Omental fat pad (tissue), 4 donors: ENCODE measurements at places on chromosomes 1 and 21.

DNA sequence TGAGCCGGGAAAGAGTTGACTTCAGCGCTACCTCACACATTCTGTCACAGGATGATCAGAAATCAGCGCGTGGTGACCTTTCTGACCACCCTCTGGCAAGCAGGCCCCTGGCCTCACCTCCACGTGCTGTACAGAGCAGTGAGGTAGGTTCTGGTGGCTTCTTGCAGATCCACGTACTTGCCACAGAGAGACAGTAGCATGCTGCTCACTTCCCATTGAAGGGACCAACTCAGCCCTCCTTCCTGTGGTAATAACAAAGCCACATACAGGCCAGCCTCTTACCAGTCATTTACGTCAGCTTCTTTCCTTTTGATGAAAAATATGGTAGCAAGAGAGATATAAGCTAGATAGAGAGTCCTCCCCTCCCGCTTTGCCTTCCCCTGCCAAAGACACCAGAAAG, 200.7 kb downstream of the CHRM3 start:
- no peak for DNase-seq

GRCh38 chr1:60864722-60865121, 217.6 kb upstream of the NFIA start:
- no peak for DNase-seq

DNA sequence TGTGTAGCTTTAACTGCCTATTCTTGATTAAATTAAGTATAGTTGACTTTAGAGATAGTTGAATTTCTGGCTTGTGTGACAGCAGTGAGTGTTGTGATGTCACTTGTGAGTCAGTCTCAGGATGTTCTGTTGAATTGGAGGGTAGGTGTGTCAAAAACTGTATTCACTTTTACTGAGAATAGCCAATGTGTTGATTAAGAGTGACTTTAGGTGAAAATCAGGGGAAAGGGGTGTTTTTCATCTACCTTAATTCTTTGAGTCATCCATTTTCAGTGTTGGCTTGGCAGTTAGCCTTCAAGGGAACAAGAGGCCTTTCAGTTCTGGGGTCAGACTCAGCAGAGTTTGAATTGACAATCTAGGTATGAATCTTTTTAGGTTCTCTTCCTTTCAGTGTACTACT, 75.9 kb downstream of the CDC14A start:
- DNase-seq = no peak

- no peak for DNase-seq
These were observed 7.2 kb upstream of the PSRC1 start for GRCh38 chr1:109290137-109290536.

DNA sequence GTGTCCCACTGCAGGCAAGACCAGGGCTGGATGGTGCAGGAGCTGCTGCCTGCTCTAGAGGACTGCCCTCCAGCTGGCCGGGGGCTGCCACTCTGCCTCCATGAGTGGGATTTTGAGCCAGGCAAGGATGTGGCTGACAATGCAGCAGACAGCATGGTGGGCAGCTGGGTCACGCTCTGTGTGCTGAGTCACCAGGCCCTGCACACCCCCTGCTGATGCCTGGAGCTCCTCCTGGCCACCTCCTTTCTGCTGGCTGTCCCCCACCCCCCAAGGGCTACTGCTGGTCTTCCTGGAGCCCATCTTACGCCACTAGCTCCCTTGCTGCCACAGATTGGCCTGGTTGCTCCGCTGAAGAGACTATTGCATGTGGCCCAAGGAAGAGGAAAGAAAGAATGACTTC, 3.9 kb upstream of the ZSCAN20 start:
- DNase-seq = no peak
